Breast epithelium (tissue), 4 donors: ENCODE measurements at places on chromosomes 5 and 9. TPM values are rescaled to one million over a fixed set of nuclear protein-coding genes. Genes with fewer than 3 reads are reported as not detected.

DNA sequence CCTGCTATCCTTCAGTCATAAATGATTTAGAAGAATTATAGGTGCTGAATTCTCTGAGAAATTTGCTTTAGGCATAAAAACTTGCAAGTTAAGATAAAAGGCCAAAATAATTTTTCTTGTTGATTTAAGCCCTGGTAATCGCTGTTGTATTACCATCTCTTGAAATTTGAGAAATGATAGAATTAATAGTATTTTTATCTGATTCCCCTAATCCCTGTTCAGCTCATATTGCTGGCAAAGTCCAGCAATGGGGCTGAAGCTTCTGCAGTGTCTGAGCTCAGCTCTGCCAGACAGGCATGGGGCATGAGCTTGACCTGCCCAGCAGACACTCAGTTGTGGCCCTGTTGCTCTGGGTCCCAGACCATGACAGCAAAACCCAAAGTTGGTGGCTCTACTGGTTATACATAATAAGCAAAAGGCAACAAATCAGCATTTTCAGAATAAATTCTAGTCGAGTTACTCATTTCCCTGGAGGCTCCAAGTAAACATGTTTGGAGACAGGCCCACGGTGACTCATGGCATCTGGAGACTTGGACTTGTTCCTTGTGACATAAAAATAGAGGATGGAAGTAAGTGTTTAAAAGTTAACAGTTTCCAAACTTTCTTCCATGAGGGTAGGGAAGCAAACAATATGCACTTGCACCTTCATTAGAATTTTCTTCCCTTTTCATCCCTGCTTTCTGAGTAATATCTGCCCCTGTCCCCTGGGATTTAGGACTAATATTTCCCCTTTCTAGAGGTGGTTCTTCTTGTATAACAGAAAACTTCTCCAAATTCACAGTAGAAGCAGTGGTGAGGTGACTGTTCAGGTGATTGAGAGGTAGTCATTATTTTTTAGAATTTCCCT, 60.2 kb upstream of the SLC2A8 start:
- peak; percentile 78 for DNase-seq

- no peak for DNase-seq
Observed at GRCh38 chr5:164358531-164359259, 853.3 kb downstream of the MAT2B start.

- no peak for DNase-seq
Observed at GRCh38 chr5:65871182-65871581, 55.2 kb upstream of the ERBIN start.

The PRR16 gene
- 1.2 TPM for total RNA-seq

- DNase-seq: no peak
Observed at GRCh38 chr9:27090711-27091110, 18.3 kb upstream of the TEK start.

- DNase-seq: no peak
Observed at GRCh38 chr5:133523961-133524586, 88.3 kb downstream of the FSTL4 start.

The BAAT gene
- total RNA-seq: 0.16 TPM

GRCh38 chr9:138060881-138061280, 183.3 kb downstream of the CACNA1B start:
- no peak for DNase-seq

DNA sequence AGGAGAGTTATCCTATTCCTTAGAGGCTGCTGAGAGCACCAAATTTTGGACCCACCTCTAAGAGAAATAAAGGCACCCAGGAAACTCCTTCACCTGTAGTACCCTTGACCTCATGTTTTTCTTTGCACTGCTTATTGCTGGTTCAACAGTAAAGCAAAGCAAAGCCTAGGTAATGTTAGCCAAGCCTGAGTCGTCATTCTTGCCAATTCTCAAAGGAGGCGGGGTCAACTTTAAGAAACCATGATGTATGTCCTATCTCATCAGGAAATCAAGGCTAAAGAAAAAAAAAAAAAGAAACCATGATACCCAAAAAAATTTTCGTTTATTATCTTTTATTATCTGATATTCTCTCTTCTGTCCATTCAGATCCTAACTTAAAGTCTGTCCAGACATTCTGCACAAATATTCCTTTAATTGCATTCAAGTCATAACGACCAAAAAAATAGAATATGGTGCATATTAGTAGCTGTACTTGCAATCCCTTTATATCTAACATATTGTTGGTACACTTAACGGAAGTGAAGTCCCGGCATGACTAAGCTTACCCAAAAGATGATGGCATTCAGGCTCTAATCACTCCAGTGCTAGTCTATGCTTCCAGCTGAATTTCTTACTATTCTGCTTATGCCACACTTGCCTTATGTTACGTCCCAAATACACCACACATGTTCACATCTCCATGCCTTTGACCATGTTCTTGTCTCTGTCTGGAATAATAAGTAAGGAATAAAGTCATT, 1.8 kb downstream of the AUH start:
- no peak for DNase-seq

- DNase-seq: no peak
Observed at GRCh38 chr9:109107402-109108240, 12.1 kb downstream of the TMEM245 start.

The ACOT12 gene
- not detected for total RNA-seq

The NR6A1 gene
- total RNA-seq: 5.3 TPM
